Left lung (tissue), 14 donors: ENCODE measurements at places on chromosomes 16 and 17.
A peak's percentile ranks its signal among the peaks of the same experiment; 100 is the strongest.

DNA sequence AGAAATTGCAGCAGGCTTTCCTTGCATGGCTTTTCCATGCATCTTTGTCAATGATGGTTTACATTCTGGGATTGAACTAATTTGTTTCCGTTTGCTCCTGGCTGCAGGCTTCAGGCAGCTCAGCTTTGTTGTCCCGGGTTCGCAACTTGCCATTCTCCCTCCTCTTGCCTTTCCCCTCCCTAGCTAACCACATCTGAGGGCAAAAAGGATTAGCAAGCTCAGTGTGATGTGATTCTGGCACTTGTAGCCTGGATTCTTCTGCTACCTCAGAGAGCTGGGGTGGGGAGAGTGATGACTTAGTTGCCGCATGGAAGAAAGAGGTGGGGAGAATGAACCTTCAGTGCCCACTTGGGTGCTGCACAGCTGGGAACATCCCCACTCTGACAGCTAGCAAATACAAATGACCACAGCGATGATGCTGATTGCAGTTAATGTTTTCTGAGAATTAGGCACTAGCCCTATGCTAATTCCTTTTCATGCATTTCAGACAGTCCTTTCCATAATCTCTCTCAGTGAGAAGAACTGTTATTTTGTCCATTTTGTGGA is 120.2 kb upstream of the SALL1 start:
- H3K4me1 ChIP-seq = no peaks in the 10 kb centered on the region
- no peak overlapping the region for H3K27ac ChIP-seq
- H3K36me3 ChIP-seq = no peaks in the 10 kb centered on the region
- no peak for DNase-seq

DNA sequence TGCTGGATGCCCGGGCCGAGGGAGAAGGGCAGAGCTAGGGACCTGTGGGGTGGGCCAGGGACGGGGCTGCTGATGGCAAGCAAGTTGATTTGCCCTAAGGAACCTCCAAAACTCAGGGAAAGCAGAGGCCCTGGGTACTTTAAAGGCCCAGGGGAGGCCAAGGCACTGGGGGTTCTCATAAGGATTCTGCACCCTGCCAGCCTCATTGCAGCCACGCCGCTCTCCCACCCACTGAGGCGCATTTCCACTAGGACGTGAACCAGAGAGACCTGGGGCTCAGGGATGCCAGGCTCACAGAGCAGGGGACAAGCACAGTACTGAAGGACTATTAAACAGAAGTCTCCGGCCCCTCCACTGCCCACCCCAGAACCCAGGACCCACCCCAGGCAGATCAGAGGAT is 39.4 kb upstream of the RBFOX3 start:
- peaks cover 15% of the 10 kb centered on the region for H3K27me3 ChIP-seq
- DNase-seq = peak; percentile 4
- H3K27ac ChIP-seq = no peak overlapping the region
- H3K4me3 ChIP-seq = no peak overlapping the region

- H3K36me3 ChIP-seq = no peaks in the 10 kb centered on the region
- no peak overlapping the region for H3K27ac ChIP-seq
These were observed 163.8 kb downstream of the RPTOR start for GRCh38 chr17:80708480-80708879.

- no peak overlapping the region for H3K27ac ChIP-seq
- H3K36me3 ChIP-seq = no peaks in the 10 kb centered on the region
- H3K4me3 ChIP-seq = no peak overlapping the region
- no peaks in the 10 kb centered on the region for H3K4me1 ChIP-seq
- DNase-seq = peak; percentile 25
These were observed 11.9 kb upstream of the ENGASE start for GRCh38 chr17:79062691-79063090.

GRCh38 chr17:9643611-9644010 is 1.7 kb upstream of the USP43 start:
- no peak for DNase-seq
- no peak overlapping the region for H3K4me3 ChIP-seq
- H3K27me3 ChIP-seq = peaks cover 50% of the 10 kb centered on the region
- no peaks in the 10 kb centered on the region for H3K4me1 ChIP-seq
- H3K36me3 ChIP-seq = no peaks in the 10 kb centered on the region

- H3K4me3 ChIP-seq = no peak overlapping the region
- no peaks in the 10 kb centered on the region for H3K36me3 ChIP-seq
- H3K4me1 ChIP-seq = no peaks in the 10 kb centered on the region
- H3K27ac ChIP-seq = peak overlapping the region; percentile 53
These were observed 66.3 kb downstream of the WIPI1 start for GRCh38 chr17:68390888-68391545.
